ENCODE measurements at places on chromosomes 5 and 9.

- ATAC-seq = no peak
Measured at GRCh38 chr5:96384353-96384752, 48.7 kb downstream of the PCSK1 start.

DNA sequence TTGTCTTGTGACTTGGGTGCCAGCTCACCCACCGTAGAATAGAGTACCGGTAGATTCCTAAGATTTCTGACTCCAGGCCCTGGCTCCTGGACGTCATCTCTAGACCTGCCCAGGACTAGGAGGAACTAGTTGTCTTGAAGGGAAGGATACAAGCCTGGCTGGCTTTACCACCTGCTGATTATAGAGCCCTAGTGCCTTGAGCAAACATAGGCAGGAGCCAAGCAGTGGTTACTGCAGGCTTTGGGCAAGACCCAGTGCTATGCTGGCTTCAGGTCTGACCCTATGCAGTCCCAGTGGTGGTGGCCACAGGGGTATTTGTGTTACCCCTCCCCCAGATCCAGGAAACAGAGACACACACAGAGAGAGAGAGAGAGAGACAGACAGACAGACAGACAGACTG is 606.2 kb downstream of the PDE4D start:
- ATAC-seq = no peak

DNA sequence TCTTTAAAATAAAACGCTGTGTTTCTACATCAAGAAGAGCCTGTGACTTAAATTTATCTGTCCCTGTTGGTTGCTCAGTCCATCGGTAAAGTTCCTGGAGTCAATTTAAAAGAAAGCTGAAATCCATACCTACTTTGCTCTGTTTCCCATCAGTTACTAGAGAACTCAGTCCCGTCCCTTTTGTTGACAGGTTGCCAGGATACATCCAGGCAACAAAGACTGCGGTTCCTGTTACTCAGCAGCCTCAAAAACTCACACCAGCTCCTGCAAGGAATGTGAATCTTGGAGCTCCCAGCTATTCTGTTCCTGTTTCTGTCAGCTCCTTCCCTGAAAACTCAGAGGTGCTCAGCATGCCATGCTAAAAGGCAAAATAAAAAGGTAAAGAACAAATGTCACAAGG is at the start of gene ZNF474:
Gene ZNF474, plus strand, starts transcription at position 241 of the 400 bp plus-strand sequence. CDS start 22,445 bp downstream, outside the sequence.
- no peak for ATAC-seq

DNA sequence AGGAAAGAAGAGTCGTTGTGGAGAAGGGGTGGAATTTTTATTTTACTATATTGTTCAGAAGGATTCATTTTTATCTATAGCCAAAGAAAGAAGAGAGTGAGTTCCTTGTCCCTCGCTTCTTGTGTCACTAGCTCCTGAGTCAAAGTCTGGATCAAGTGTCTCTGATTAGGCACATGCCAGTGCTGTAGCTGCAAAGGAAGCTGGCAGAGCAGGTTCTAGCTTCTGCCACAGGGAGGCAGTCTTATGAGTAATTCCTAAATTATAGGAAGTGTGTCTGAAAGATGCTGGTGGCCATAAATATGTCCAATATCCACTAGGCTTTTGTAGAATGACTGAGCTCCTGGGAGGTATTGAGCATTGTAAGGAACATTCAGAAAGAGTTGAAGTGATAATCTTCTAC is 84.7 kb downstream of the DOCK2 start:
- ATAC-seq = no peak

GRCh38 chr5:131081913-131082488 is 83.1 kb downstream of the HINT1 start:
- no peak for ATAC-seq

DNA sequence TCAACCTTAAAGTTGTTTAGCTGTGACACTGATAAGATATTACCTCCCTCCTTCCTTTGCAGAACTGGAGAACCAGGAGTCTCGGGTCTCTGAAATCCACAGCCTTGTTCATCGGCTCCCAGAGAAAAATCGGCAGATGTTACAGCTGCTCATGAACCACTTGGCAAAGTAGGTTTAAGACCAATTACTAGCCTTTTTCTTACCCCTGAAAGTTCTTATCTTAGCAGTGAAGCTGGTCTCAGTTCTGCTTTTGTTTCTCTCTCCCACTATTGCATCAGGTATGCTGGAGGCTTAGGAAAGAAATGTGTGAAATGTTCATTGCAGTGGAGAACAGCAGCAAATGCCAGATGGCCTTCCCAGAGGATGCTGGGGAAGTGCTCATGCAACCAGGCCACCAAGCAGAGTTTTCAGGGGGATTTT is 287.4 kb downstream of the ARHGAP26 start:
- ATAC-seq = no peak

DNA sequence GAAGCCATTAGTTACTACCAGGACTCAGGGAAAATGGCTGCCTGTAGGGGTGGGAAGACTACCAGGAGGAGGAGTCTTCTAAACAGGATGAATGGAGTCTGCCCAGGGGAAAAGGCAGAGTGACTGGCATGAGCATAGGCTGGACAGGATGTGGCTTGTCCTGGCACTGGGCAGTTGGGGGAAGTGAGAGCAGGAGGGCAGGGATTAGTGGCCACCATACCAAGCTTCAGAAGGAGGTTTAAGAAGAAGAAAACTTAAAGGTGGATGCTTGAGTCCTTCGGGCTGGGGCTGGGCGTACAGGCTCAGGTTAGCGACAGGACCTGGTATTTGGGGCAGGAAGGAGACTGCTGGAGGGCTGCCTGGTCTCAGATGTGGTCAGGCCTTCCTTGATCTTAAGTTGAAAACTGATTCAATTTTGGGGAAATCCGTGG is 5.0 kb upstream of the NSD1 start:
- no peak for ATAC-seq

GRCh38 chr5:13939638-13940037 is 4.8 kb downstream of the DNAH5 start:
- no peak for ATAC-seq

DNA sequence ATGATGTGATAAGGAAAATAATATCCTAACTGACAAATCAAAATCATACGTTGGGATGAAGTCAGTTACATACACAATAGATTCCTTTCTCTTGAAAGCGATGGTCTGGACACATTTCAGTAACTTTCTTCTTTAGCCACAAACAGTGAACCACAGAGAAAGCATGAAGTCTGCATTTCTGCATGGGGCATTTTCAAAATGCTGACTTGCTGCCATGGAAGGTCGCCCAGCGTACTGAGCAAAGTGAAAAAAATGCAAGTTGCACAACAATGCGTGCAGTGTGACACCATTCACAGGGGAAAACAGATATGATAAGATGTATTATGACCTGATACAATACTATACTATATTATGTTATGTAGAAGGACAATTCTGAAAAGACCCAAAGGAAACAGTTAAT is 146.3 kb downstream of the SNX18 start:
- ATAC-seq = no peak

- ATAC-seq = peak; percentile 87
Measured at GRCh38 chr5:35924950-35925722, 13.3 kb downstream of the CAPSL start.

GRCh38 chr5:173753307-173754168 is 134.6 kb upstream of the CPEB4 start:
- no peak for ATAC-seq

- ATAC-seq = no peak
Measured at GRCh38 chr5:17720071-17720470, 85.8 kb downstream of the TAF11L14 start.

DNA sequence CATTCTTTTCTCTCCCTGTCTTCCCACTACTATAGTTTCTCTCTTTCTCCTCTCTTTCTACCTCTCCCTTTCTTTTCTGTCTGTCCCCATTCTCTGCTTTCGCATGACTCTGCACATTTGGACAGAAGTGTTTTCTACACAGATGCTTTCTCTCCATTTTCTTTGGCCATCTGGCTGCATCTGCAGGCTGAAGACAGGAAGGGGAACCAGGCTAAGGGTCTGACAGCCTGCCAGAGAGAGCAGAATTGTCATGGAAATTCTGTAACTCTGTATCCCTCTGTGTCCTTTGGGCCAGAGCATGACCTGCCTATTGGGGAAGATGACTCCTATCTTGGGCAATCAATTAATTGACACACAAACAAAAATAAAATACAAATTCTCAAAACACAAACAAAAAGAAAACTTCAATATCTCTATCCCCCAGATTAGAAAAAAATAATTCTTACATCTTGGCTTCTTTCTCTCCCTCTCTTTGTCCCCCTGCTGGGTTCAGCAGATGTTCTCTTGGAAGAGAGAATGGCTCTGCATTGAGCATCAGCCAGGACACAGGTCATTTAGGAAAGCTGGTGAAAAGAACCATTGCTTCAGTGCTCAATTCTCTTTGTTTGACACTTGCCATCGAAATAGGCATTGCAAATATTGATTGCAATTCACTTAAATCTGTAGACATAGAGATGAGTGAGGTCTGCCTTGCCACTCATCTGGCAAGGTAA is 415.9 kb upstream of the KLF4 start:
- ATAC-seq = no peak

- ATAC-seq = no peak
Measured at GRCh38 chr5:38551030-38552017, 5.1 kb downstream of the LIFR start.

- ATAC-seq = no peak
Measured at GRCh38 chr9:12681620-12682019, 11.6 kb upstream of the TYRP1 start.

- ATAC-seq = no peak
Measured at GRCh38 chr9:88835772-88836171, 155.5 kb upstream of the S1PR3 start.

GRCh38 chr9:95517559-95518425 is 1.0 kb upstream of the PTCH1 start:
- no peak for ATAC-seq

DNA sequence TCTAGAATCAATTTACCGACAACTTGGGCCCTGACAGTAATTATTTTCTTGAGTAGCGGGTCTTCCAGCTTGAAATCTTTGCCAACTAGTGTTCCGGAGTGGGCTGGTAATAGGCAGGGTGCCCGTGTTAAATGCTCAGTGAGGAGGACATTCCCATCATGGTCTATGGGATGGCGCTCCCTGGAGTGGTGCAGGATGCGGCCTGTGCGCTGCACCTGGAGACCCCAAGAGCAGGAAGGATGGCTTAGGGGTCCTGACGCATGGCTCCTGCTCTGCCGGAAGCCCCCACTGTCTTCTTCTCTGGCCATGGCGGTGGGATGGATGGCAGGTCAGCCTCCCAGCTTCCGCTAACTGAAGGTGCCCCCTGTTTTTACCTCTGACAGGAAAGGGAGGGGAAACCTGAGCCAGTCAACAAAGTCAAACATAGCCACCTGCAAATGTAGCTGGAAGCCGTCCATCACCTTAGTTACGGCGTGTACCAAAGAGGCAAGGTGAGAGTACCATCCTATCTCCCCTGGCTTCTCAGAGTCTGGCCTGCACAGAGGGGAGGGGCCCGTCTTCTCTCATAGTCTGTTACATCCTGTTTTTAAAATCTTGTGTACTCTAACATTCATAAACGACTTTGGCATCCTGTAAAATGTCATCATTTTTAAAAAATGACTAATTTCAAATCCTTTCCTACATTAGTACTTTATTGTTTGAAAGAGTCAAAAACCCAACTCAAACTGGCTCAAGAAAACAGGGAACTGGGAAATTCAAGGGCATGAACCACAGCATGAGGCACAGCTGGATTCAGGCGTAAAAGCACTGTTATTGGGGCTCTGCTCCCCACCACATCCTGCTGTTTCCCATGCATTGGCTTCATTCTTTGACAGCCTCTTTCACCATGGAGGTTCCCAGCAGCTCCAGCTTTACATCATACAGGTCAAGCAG is 28.5 kb upstream of the UNC5A start:
- ATAC-seq = no peak

DNA sequence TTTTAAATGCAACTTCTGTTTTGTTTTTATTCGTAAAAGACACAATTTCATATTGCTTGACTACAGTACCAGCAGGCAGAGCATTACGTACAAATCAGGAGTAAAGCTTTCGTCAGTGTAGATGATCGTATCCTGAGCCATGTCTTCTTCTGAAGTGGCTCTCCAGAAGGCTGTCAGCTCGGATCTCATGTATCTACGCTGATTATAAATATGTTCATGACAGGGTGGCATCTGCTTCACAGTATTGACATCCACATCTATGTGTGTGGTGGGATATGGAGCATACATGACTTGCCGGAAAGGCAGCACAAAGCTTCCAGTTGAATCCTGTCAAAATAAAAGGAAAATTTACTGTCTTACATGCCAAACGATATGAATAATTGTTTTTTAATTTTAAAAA is 16.8 kb downstream of the C9orf72 start:
- ATAC-seq = no peak

DNA sequence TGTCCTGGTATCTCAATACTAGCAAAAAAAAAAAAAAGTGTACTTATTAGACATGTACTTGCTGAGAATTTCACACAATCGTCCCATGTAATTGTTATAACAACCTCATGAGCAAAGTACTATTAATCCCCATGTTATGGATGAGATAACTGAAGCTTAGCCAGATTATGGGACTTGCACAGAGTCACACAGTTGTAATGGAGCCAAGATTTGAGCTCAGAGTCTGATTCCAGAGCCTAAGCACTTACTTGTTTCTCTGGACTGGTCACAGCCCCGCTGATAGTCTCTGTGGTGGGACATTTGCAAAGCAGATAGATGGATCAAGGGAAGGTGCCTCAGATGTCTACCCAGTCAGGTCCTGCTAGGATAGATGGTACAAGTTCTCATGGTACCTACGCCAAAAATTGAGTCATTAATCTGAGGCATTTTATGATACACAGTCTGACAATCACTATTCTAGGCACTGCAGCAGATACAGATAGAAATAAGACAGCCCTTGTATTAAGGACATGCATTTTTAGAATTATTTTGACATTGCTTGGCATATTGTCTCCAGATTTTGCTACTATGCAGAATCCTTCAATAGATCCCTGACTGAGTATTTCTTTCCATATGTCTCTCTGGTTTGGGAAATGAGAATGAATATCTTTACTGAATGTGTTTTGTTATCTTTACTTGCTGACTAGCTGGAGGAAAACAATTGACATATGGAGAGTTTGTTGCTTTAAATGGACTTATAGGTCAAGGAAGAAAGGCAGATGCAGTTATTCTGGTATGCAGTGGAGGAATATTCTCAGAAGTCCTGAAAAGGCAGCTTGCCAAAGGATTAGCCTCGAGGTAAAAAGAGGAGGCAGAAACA is 149.5 kb downstream of the ADAMTSL1 start:
- no peak for ATAC-seq

- no peak for ATAC-seq
Measured at GRCh38 chr5:148989567-148989966, 73.3 kb downstream of the SH3TC2 start.

DNA sequence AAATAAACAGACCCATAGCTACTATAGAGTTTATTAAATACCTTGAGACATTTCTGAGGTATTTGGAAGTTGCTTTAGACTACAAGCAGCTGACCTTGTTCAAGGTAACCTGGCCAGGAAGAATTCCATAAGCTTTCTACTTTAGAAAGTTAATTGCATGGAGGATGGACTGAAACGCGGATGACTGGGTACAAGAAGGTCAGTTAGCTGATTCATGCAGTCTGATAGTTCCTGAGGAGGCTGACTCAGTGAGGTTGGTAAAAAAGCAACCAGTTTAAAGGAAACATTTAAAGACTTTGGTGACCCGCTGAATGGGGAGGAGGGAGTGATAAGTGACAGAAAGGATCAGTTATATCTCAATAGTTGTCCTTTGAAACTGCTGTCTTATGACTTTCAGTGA is 670.1 kb upstream of the CDH9 start:
- ATAC-seq = no peak

DNA sequence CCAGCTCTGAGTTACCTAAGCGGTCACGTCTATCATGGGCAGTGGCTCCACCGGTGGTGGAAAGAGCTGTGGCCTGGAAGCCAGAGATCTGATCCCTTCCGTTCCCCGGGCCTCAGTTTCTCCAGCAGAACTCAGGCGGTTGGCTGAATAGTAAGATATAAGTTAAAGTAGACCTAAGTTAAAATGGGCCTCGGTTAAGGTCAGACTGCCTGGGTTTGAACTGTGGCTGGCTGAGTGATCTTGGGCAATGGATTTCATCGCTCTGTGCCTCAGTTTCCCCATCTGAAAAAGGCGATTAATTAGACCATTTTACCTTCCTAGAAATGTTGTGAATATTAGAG is 997 bp downstream of the COL15A1 start:
- no peak for ATAC-seq
